ENCODE measurements at places on chromosomes 1 and 21.

GRCh38 chr1:101101360-101101759, 75.8 kb upstream of the DPH5 start:
- no peak for DNase-seq

- DNase-seq = no peak
These were observed 2.8 kb downstream of the PIGV start for GRCh38 chr1:26790551-26790953.

DNA sequence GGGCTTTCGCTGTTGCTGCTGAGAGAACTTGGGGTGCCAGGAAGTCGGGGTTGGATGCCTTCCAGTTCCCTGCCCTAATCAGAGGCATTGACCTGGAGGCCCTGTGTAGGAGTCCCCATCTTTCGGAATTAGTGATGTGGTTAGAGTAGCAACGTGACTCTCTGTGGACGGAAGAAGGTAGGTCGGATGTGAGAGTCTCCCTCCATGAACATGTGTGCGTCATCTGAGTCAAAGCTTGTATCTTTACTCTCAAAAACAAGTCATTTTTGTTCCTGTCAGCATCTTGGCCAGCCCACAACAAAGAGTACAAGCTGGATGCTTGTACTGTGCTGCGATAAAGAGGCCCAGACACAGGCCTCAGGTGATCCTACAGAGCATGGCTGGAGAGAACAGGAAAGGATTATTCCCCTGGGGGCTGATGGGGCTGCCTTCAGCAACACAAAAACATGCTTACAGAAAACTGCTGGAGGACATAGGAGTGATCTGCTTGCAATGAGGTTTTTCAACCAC, 31.0 kb upstream of the IL10 start:
- DNase-seq = no peak

DNA sequence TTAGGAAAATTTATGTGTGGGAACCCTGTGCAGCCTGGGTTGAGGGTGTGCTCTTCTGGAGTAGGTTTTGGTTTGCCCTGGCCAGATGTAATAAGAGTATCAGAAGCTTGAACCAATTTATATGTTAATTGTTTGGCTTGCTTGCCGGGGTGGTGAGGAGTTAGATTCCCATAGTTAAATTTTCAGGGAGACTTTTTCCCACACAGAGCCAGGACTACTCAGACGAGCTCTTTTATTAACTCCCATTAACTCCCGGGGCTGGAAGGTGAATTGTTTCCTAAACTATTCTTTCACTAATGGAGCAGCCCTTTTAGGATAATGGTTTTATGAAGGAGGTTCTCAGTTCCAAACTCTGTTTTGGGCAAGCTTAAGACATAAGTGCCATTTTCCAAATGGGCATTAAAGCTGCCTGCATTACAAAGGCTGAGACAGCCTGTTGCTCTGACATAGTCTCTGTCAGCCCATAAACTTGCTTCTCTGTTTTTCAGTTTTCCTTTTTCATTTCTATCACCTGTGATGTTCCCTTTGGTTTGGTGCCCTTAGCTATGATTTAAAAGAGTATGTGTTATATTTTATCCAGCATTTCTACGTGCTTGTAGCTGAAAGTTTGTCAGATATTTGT, 18.0 kb upstream of the RAB3GAP2 start:
- DNase-seq = no peak

- DNase-seq = no peak
These were observed 41.3 kb downstream of the PIK3C2B start for GRCh38 chr1:204453141-204453772.

- DNase-seq = no peak
These were observed 5.6 kb upstream of the SLC2A5 start for GRCh38 chr1:9075022-9075421.

DNA sequence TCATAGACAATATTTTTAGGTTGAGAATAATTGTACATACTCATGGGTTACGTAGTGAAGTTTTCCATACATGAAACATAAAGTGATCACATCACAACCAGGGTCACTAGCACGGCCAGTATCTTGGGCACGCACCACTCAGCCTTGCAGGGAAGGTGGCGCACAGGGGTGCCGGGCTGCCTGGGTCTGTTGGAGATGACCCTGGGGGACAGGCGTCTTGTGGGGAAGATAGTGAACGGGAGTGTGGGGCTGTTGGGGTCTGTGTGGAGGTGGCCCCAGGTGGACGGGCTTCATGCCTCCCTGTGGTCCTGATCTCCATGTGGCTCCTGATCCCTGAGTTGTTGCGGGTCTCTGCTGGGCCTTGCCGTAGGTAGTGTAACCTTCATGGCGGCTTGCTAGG, 38.3 kb upstream of the PRSS38 start:
- no peak for DNase-seq

DNA sequence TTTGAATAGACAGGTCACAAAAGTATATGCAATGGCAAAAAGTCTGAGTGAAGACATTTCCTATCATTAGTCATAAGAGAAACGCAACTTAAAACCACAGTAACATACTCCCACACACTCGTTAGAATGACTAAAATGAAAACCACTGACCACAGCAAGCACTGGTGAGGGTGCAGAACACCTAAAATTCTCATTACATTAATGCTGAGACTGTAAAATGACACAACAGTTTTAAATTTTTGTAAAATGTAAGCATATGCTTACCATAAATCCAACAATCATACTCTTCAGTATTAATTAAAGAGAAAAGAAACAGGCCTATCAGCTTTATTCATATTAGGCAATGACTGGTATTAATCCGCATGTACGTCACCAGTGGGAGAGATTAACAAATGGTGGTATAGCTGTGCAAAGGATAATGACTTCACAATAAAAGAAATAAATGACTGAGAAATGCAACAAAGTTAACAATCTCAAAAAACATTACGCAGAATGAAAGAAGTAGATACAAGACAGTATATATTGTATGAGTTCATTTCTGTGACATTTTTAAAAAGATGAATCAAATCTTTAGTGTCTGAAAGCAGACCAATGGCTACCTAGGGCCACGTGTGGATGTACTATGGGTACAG, 253.5 kb downstream of the AKT3 start:
- no peak for DNase-seq

- DNase-seq = no peak
These were observed 1.3 kb upstream of the FGGY start for GRCh38 chr1:59295618-59296017.

GRCh38 chr1:218553197-218553596, 208.1 kb downstream of the TGFB2 start:
- no peak for DNase-seq

- DNase-seq = no peak
These were observed 52.0 kb downstream of the ECE1 start for GRCh38 chr1:21238141-21238800.

GRCh38 chr1:237737448-237737847, 153.3 kb downstream of the ZP4 start:
- DNase-seq = no peak

DNA sequence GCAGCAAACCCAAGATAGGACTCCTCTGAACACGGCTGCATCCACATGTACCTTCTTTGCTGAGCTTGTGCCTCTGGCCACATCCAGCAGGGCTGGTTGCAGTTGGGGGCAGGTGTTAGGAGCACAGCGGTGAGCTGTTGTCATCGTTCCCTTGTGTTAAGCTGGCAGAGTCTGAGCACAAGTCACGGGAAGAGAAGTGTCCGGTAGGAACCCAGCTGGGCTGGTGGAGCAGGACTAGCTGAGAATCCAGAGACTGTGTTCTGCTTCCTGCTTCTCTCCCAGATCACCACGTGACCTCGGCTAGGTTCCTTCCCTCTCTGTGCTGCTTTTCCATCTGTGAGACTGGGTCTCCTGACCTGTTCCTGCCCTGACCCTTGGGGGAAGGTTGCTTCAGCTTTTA, 105.1 kb downstream of the PCBP3 start:
- DNase-seq = no peak

DNA sequence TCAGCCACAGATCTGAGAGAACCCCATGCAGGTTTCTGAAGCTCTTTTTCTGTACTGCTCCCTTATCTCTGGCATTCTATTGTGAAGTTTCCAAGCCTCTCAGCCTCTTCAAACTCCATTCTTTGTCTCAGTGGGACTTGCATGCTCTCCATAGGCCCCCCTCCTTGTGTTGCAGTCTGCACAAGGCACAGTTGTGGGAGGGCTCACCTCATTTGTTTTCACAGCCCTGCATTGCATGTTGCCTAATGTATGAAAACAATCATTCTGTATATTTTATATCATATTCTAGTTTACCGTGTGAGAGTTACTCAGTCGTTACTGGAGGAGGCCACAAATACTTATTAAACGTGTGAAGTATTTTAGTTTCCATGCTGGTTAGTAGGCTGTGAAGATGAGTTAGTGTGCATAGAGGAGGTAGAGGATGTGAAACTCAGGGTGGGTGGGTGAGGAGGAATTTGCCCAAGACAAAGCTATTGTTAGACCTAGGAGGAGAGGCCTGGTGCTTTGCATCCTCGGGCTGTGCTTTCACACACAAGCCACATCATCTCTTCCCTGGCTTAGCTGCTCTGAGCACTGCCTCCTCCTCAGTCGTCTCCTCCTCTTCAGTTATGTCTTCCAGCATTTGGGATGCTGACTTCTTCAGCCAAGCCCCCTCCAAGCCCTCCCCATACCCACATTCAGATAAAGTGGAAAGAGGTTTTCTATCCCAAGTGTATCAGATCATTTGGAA, 7.8 kb upstream of the CHI3L2 start:
- DNase-seq = no peak

GRCh38 chr1:54600947-54601721, 22.2 kb downstream of the FAM151A start:
- no peak for DNase-seq

All from NCI-H1105 (cell line).